ENCODE measurements at places on chromosomes 7 and 10.

DNA sequence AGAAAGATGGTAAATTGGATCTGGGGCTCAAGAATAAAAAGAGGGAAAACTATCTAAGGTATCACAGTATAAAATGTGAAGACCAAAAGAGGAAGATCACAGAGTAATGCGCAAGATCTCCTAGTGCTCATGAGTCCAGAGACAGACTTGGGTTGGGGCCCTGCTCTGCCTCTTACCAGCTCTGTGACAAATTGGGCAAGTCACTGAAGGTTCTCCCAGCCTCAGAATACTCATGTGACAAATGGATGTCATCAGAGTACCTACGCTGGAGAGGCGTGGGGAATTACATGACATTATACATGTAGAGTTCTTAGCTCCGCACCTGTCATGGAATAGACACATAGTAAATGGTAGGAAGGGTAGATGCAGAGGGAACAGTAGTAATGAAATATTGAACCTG lies 124.4 kb downstream of the DOCK4 start:
- no peak for DNase-seq

GRCh38 chr10:78778444-78779338 lies 290.1 kb upstream of the ZMIZ1 start:
- DNase-seq, result no peak

DNA sequence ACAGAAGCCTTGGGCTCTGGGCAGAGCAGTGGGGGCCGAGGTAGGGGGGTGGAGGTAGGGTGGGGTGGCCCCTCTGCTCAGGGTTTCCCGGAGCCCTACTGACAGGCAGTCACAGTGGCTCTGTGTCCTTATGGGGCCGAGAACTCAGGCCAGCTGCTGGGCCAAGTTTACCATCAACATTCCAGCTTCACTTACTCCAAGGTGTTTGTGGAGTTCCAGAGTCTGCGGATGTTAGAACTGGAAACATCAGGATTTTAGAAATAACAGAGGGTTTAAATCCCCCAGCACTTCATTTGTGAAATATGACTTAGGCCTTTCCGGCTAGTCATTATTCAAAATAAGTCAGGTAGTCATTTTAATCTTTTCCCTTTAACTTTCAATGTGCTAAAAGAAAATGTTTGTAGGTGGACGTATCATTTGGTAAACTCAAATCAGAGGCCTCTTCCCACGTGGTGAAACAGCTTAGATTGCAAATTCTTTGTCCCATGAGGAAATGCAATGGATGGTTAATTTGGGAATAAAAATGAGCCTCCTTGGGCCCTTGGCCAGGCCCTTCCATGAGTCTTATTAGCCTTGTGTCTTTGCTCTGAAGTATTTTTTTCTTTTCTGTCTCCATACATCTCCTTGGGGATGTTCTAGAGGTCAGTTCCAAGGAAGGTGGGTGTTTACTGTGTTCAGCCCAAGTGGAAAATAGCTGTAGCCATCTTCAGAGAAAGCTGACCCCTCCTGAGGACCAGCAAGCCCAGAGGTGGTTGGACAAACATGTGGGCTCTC lies 99.6 kb upstream of the BTBD16 start:
- no peak for DNase-seq

DNA sequence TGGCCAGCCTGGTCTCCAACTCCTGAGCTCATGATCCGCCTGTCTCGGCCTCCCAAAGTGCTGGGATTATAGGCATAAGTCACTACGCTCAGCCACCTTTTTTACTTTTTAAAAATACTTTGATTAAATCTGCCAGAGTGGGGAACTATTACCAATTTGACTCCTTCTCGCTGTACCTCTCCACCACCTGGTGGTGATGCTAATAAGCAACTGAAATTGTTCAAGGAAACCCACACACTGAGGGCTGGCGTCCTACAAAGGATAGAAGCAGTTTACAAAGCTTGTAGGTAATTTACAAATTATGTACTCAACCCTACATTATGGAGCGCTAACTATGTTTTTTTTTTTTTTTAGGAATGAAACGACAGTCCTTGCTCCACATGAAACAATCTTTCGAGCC lies 111.1 kb downstream of the CPED1 start:
- no peak for DNase-seq

GRCh38 chr7:55508221-55509011 lies 63.9 kb downstream of the VOPP1 start:
- no peak for DNase-seq

- no peak for DNase-seq
These were observed 9.6 kb downstream of the CAPZA2 start for GRCh38 chr7:116872026-116872425.

DNA sequence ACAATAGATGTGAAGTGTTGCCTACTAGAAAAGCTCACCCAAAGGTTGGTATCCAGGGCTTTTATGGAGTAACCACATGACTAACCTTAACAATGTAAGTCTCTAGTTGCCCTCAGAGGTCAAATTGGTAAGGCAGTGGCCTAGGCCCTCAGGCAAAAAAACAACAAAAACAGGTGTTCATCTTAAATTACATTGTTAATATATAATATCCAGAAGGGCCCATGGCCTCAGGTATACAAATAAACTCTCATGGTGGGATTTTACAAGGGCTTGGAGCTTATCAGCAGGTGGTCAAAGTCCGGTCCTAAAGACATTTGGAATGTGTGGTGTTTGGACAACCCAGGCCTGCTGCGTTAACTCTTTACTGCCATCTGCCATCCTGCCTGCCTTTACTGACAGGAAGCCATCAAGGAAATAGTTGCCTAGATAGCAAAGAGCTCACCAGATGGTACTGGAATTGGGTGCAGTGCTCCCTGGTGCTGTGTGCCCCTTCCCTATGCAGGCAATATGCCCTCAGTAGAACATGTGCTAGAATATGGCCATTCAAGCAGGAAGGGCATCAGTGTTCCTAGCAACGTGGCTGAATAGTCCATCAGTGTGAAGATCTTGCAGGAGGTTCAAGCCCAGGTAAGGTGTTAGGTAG lies 36.2 kb downstream of the TOMM7 start:
- DNase-seq, result no peak

DNA sequence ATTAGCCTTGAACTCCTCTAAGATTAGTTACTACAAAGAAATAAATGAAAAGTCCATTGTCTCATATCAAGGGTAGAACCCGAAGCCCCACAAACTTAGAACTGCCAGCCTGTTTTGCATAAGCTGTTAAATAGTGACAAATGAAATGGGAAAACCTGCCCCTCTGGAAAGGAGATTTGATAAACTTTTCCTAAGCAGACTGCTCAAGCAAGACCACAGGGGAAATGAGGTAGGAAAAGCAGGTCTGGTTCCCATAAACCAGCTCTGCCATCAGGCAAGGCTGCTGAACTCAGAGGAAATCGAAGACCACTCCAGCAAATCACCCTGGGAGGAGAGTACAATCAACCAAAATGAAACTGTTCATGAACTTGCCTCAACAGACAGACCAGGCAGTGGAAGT lies 181.5 kb upstream of the AOAH start:
- no peak for DNase-seq

All from NCI-H187 (cell line).